ENCODE measurements at places on chromosomes 1 and 21.

DNA sequence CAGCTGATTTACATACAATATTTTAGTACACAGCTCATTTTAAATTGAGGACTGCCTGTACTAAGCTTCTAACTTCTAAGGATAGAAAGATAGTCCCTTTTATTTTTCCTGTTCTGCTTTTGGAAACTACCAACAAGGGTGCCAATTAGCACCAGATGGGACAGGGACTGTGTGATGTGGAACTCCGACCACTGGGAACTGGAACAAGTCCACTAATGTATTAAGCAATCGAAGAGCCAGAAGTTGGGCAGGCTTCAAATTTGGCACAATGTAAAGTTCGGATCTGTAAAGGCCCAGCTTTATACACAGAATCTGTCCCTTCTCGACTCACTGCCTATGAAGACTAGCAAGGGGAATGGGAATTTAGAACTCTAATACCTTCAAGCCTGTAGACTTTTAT is 149.3 kb downstream of the ZC3H11B start:
- DNase-seq = no peak

- DNase-seq = no peak
Measured at GRCh38 chr1:66475940-66476339, 58.0 kb upstream of the SGIP1 start.

DNA sequence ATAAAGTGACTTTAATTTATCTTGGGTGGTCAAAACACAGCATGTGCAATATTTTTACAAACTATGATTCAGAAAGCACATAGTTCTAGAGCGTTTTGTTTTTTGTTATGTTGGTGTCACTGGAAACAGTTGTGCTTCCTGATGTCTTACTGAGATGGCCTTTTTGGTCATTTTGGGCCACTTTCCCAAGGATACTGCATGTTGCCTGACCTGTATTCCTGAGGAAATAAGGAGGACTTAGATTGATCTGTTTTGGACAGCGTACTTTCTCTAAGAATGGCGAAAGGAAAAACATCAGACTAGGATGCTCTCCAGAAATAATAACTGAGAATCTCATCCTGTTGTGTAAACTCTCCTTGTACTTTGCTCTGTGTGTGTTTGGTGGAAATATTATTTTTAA is 451.2 kb downstream of the USP25 start:
- no peak for DNase-seq

- DNase-seq = no peak
Measured at GRCh38 chr1:15433471-15433870, 4.8 kb upstream of the CTRC start.

DNA sequence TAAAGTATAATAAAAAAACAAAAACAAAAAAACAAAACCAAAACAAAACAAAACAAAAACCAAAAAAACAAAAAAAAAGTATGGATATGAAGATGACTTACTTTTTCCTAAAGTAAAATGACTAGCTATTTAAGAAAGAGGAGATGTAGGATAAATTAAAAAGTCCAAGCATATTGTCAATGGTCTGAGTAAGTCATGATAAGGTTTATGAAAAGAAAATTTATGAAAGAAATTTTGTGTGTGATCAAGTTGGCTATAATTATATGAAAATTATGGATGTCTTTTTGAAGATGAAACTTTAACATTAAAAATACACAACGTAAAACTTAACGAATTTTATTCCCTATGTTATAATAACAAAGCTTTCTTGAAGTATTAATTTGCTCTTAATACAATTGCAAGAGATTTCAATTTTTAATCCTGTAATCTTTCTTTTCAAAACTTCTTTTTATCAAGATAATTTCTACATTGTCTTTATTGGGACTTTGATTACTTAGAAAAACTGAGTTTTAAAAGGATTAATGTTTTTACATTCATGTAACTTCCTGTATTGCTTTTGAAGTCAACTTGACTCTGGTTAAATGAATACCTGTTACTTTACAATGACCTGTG is 200.9 kb upstream of the IVNS1ABP start:
- DNase-seq = no peak

DNA sequence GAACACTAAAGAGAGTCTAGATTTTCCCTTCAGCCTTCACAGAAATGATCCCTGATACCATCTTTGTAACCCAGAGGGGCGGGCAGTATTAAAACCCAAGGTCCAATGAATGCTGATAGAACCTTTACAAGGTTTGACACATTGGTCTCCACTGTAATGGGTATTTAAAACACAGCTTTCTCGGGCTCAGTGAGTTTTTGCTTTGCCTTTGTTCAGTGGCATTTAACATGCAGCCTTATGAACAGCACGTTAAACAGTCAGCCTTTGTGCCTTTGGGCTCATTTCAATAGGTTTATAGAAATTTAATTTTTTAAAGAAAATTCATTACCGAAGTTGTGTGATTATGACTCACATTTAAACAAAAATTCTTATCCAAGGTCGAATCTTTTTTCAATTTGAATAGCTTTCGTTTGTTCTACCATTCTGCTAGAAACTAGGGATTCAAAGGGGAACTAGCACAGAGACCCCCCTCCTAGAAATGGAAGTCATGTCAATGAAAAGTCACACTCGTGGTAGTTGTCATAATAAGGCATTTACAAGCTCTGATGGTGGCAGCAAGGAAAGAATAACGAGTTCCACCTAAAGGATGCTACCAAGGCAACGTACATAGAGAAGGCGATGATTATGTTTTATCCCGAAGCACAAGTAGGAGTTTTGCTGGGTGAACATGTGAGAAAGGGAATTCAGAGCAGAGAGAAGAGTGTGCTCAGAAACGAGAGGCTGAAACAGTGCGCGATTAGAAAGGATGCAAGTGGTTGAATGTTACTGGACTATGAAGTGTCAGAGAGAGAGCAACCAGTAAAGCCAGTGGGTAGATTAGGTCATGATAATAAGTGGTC is 66.2 kb downstream of the SGIP1 start:
- DNase-seq = no peak

DNA sequence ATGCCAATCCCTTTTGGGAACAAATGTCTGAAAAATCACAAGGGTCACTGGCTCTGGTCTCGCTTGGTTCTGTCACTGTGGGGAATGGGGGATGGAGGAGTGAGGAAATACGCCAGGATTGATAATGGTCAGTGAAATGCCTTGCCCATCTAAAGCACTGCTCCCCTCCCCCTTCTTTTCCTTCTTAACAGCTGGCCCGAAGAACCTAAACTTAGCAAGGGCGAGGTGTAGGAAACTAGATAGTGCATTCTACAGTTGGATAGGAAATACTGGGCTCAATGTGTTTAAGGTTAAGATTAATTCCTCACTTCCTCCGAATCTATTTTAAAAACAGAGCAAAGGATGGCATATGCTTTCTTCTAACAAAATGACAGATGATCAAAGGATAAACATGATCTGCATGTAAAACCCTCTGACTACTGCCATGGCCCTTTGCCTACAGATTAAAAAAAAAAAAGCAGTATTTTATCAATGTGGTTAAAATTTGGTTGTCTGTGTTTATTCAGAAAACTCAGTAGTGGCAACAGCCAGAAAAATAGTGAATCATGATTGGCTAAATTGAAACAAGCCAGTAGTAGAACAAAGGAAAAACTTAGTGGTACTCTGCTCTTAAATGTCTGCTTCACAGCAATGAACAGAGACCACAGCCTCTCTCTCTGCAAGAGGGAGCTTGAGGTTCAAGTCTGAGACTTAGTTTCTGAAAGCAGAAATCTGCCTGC is 86.1 kb upstream of the VAV3 start:
- peak; percentile 40 for DNase-seq

DNA sequence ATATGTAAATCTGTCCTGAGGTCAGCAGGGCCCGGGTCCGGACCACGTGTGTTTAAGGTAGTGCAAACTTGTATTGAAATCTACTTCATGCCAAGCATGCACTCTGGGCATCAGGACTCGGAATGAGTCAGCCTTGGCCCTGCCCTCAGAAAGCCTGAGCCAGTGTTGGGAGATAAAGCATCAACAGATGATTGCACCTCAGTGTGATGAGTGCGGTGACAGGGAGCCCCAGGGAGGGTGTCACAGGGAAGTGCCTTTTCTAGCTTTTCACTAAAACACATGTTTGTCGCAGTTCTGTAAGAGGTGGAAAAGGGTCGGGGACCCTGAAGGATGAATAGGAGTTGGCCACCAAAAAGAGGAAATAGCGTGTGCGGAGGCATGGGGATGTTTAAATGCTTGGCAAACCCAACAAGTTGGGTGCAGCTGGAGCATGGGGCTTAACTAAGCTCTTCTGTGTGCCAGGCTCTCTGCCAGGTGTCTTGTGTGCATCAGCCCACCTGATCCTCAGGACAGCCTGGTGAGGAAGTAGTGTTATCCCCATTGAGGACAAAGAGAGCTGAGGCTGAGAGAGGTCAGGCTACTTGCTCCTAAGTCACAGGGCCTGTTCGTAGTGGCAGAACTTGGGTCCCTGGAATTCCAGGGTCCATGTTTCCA is 48.2 kb upstream of the EPB41 start:
- DNase-seq = peak; percentile 23

DNA sequence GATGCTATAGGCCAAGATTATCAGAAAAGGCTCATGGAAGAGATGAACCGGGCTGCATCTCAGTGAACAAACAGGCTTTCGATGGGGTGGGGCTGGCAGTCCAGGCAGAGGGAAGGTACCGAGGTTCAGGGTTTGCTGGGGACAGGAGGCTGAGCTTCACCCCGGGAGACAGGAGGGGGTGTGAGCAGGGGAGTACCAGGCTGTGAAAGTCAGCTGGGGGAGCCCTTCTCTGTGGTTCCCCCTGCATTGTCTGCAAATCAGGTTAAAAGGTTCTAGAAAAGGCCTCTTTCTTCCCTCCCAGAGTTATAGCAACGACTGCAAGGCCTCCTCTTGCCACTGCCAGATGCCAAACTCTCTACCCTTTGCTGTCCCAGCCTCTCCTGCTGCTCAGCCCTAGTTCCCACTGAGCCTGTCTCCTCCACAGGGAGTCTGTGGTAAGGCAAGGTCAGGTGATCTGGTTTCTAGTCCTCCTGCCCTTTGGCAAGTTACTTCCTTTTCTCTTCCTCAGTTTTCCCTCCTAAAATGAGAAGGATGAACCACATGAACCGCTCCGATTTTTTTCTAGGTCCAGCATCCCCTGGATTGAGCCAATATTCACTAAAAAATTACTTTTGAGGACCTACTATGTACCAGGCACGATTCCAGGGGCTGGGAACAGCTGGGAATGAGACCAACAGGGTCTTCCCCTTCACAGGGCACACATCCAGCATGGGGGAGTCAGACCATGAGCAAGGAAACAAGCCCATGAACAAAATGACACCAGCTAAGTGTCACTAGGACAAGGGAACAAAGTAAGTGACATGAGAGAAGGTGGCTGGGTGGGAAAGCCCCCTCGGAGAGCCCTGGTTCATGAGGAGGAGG is 7.2 kb downstream of the LAD1 start:
- DNase-seq = no peak

- no peak for DNase-seq
Measured at GRCh38 chr1:44174630-44175029, 33.2 kb upstream of the KLF18 start.

DNA sequence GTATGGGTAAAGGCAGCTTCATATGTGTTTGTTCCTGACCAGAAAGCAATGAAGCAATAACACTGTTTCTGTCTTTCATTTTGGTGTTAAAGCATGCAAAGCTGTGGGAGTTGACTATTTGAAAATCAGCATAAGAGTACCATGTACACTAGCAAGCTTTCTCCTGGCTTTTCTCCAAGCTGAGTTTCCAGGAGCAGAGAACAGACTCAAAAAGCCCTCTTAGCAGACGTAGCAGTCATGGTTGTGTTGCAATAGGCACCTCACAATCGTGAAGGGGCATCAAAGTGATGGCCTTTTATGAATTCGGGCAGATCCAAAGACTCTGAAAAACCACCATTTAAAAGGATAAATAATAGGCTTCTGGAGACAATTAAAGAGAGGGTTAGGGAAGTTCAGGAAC is 159.7 kb downstream of the PTGER3 start:
- DNase-seq = peak; percentile 1

GRCh38 chr1:3956527-3957170 is 56.6 kb upstream of the C1orf174 start:
- DNase-seq = no peak

- no peak for DNase-seq
Measured at GRCh38 chr1:69363236-69363635, 204.5 kb upstream of the LRRC7 start.

DNA sequence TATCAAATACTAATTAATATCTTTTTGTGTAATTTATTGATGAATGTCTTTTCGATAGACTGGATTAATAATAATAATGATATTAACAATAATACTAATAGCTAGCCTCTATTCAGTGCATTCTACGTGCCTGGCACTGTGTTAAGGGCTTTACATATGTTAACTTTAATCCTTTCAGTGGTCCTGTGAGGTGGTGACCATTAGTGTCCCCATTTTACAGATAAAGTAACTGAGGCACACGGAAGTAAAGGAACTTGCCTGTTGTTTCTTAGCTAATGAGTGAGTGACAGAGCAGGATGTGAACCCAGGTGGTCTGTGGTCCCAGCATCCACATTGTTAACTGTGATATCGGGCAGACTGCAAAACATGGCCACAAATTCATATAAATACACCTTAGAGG is 335.7 kb upstream of the PROX1 start:
- DNase-seq = no peak

DNA sequence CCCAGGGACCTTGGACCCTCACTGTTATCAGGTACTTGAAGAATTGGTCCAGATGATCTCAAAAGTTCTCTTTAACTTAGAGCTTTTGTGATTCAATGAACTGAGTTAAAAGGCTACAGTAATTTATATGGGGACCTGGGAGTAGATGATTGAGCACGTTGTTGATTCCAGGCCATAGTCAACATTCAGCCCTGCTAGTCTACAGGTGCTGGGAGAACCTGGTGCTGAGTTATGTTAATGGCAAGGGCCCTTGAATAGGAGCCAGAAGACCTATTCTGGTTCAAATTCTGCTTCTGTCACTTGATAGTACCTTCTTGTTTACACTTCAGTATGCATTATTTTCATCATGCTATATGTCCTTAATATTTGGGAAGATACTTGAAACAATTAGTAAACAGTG is 11.2 kb downstream of the DYRK3 start:
- DNase-seq = no peak

GRCh38 chr1:219518168-219518906 is 94.6 kb downstream of the ZC3H11B start:
- DNase-seq = peak; percentile 74

GRCh38 chr1:161131523-161132409 is 701 bp downstream of the DEDD start:
- DNase-seq = no peak

GRCh38 chr1:177432897-177433296 is 262.1 kb downstream of the BRINP2 start:
- no peak for DNase-seq

GRCh38 chr1:71804140-71804539 is 478.2 kb downstream of the NEGR1 start:
- DNase-seq = no peak

All from astrocyte of the hippocampus (primary cell).